NCI-H524 treated with DMSO at 0.1 percent for 48 hours (cell line): ENCODE measurements at places on chromosomes 3 and 15.

GRCh38 chr3:99772671-99773070 is 45.0 kb upstream of the CMSS1 start:
- DNase-seq = no peak

DNA sequence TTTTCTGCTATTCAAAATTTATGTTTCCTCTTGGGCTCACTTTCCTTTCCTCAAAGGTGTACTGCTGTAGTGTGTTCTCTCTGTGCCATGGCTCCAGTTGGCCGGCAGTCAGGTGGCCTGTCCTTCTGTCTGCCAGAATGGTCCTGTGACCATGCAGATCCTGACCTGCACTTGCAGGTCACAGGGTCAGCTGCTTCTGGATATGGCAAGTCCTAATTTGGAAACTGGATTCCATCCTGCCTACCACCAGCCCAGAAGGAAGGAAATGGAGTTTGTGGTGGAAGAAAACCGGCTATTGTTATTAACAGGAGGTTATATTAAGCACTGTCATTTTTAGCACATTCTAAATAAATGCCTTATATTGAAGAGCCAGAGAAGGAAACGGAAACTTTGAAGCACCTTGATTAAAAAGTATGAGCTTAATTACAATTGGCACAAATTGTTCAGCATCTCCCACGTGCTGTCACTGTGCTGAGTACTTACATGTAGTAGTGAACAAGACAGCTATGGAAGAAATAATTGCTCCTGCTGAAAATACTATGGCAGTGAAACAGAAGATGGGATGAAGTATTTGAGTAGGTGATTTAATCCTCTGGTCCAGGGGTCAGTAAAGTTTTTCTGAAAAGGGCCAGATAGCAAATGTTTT is 362.8 kb downstream of the PTPRG start:
- DNase-seq = no peak

DNA sequence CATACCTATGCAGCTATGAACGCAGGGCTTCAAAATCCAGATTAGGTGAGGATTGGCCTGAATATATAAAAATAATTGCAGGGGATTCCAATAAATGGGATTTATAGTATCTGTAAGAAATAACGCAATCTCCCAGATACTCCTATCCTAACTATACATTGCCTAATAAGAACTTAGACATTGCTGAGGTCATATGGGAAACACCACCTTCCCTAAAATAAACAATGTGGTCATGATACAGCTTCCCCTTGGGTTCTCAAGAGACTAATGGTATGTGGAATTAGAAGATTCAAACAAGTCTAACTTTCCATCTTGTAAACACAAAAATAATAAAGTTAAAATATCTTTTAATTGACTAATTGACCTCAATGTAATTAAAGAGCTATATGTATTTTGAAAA is 28.2 kb downstream of the UBE3A start:
- DNase-seq = no peak

DNA sequence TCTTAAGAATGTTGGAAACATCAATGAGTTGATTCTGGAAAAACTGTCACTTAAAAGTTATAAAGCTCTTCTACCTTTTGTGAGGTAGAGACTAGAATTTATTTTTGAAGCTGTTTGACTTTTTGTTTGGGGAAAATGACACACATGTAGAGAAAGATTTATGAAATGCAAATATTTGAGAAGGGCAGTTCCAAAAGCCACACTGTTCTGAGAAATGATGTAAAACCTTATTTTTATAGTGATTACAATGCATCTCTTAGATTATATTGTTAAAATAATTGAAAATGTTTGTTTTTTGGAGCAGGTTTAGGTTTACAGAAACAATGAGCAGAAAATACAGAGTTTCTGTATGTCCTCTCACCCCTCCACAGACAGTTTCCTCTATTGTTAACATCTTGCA is 116.1 kb upstream of the CMC1 start:
- DNase-seq = no peak

- no peak for DNase-seq
Measured at GRCh38 chr3:160400030-160400701, 716 bp downstream of the SMC4 start.
